ENCODE measurements at places on chromosomes 4 and X.

DNA sequence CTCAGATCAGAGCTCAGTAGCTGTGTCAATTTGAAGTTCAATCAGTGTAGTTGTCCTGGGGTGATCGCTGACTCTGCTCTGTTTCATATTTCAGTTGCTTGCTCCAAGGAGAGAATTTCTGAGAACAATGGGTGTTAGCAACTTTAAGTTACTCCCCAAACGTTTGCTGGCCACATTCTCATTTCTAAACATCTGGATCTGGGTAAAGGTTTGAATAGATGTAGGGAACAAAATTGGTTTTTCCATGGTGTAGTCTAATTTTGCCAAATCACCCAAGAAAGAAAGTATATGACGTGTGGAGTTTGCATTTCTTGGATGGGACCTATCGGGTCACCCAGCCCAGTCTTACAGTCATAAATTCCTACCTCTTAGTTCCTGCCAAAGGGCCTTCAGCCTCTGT, 103.7 kb downstream of the AKAP4 start:
- no peak for DNase-seq

DNA sequence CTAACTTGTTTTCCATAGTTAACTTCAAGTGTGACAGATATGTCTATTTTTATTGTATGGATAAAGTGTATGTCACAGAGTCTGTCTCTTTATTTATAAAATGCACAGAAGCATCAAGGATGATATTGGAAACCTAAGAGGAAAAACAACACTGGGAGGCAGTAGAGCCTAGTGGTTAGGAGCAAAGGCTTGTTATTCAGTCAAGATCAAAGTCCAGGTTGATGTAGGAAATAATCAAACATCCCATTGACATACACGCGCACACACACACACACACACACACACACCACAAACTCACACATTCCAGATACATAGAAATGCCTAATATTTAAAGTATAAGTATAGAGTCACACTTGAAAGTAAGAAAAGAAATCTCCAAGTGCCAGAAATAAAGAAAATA, 206.8 kb downstream of the CHRDL1 start:
- no peak for DNase-seq

GRCh38 chrX:13545726-13546125, 23.7 kb upstream of the EGFL6 start:
- no peak for DNase-seq

- DNase-seq, result peak; percentile 0
Observed at GRCh38 chrX:121308276-121308805, 260.9 kb downstream of the GLUD2 start.

DNA sequence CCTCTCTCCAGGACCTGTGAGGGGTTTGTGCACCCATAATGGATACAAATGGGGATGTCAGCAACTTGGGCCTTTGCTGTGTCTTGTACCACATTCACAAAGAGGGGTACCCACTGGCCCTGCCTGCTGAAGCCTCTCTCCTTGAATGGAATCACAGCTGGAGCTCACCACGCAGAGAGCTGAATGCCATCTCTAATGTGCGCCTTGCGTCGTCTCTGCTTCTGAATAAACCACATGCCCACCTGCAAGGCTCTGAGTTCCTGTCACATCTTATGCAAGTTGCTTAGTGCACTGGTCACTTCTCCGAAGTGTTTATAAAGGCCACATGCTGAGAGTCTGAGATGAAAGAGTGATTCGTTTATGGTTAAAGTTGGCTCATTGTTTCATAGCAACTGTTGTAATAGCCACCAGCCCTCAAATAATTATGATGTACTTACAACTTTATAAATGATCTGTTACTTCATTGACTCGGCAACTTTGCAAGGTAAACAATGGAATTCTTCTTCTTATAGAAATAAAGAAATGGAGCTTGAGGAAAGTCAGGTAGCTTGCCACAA, 6.2 kb upstream of the PUDP start:
- DNase-seq, result no peak

DNA sequence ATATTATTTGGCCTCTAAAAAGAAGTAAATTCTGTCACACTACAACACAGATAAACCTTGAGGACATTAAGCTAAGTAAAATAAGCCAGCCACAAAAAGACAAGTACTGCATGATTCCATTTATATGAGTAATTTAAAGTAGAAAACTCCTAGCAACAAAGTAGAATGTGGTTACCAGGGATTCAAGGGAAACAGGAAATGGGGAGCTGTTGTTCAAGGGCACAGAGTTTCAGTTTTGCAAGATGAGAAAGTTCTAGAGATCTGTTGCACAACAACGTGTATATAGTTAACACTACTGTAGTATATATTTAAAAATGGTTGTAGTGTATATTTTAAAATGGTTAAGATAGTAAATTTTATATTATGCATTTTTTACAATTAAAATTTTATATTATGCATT, 25.4 kb downstream of the SEC31A start:
- no peak for DNase-seq

GRCh38 chr4:121958777-121959176, 6.9 kb upstream of the TRPC3 start:
- DNase-seq, result no peak

GRCh38 chr4:165385126-165385525, 6.3 kb downstream of the CPE start:
- DNase-seq, result no peak

- DNase-seq, result no peak
Observed at GRCh38 chrX:124228849-124229248, 103.6 kb upstream of the TEX13D start.

DNA sequence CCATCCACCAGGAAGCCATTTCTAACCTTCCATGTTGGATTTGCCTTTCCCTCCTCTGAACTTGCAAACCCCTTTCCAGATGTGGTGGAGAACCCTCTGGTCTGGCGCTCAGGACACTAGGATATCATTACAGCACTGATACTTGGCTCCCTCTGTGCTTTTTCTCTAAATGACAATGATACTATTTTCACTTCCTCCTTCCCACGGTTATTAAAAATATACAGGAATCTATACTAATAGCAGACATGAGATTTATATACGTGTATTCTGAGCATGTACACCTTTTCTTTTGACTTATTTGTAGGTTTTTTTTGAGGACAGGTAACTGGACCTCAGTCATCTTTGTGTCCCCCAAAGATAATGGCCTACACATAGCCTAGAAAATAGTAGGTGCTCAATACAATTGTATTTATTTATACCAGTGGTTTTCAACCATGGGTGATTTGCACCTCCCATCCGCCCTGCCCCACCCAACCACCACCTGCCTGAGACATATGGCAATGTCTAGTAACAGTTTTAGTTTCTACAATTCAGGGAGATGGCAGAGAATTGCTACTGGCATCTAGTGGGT, 60.4 kb upstream of the PLAC8 start:
- DNase-seq, result no peak

GRCh38 chr4:87009095-87009648, 74.4 kb downstream of the AFF1 start:
- no peak for DNase-seq

- DNase-seq, result no peak
Observed at GRCh38 chrX:63743596-63743995, 41.4 kb downstream of the ARHGEF9 start.

GRCh38 chr4:94214703-94215319, 7.1 kb downstream of the SMARCAD1 start:
- DNase-seq, result no peak

- no peak for DNase-seq
Observed at GRCh38 chr4:141352909-141353525, 132.3 kb downstream of the ZNF330 start.

DNA sequence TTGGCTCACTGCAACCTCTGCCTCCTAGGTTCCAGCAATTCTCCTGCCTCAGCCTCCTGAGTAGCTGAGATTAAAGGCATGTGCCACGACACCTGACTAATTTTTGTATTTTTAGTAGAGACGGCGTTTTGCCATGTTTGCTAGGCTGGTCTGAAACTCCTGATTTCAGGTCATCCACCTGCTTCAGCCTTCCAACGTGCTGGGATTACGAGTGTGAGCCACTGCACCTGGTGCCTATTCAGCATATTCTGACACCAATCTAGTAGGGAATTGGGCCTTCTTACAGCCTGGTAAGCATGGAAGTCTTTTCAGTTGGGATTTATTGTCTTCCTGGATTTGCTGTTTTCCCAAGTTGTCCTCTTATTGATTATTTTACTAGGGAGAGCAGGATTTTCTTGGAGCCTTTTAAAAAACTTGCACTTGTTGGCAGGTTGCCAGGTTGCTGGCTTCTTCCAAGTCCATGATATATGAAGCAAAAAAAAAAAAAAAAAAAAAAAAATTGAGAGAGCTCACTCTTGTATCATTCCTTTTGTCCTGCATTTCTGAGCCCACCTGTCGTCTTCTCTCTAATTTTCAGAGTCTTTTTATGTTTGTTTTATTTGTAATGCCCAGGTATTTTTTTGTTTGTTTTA, 43.7 kb downstream of the TMPRSS11E start:
- no peak for DNase-seq

DNA sequence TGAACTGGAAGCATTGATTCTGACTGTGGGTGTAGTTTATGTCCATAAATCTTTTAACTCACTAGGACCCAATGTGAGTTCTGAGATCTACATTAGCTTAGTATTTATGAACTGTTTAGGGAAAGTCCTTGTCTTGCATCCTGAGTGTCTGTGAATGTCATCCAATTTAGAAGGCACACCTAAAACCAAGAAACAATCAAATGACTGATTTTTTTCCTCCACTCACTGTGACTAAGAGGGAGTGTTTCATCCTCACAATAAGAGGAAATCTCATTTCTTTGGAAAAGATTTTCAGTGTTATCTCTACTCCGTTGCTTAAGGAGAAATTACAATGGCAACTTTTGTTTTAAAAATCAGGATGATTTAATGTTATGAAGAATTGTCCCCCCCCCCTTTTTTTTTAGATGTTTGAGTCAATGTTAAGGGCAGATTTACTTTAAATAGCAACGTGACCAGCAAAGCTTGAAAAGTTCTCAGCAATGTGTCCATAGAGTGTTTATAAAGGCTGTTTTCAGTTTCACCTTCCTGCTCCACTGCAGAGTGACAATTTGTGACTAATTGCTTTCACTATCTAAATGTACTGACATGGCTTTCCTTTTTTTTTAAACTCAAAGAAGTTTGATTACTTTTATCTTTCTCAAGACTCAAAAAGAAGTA, 173.0 kb downstream of the SPCS3 start:
- no peak for DNase-seq

- DNase-seq, result no peak
Observed at GRCh38 chr4:15469402-15470127, at the start of gene CC2D2A. Gene CC2D2A (plus strand): TSS chr4:15469882. CDS start chr4:15475933, 6,051 bp downstream.

DNA sequence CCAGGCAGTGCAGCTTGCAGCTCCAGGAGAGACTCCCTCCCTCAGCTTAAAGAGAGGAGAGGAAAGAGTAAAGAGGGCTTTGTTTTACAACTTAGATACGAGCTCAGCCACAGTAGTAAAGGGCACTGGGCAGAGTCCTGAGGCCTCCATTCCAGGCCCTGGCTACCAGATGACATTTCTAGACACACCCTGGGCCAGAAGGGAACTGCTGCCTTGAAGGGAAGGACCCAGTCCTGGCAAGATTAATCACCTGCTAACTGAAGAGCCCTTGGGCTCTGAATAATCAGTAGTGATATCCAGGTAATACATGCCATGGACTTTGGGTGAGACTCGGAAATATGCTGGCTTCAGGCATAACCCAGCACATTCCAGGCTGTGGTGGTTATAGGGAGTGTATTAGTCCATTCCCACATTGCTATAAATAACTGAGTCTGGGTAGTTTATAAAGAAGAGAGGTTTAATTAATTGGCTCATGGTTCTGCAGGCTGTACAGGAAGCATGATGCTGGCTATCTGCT, 15.3 kb upstream of the SLC16A2 start:
- no peak for DNase-seq

GRCh38 chrX:16838202-16839066, 31.7 kb downstream of the RBBP7 start:
- no peak for DNase-seq

- DNase-seq, result no peak
Observed at GRCh38 chr4:15500701-15501100, 31.0 kb downstream of the CC2D2A start.

GRCh38 chr4:109864134-109864533, 16.2 kb downstream of the LRIT3 start:
- DNase-seq, result no peak

DNA sequence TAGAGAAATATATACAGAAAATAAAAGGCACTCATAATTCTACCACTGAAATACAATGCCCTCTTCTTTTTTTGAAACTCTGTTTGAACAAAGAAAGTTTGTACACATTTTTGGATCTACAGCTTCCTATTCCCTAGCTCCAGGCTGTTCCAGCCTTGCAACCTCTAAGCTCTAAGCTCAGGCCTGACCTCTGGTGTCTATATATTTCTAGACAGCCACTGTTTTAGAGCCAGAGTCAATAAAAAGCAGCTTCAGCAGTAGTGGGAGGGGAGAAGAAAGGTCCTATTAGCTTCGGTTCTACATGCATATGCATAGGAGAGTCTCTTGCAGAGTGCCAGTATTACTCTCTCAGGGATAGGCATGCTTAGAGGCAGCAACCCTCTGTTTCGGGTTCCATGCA, 39.7 kb downstream of the CLDN2 start:
- DNase-seq, result no peak

DNA sequence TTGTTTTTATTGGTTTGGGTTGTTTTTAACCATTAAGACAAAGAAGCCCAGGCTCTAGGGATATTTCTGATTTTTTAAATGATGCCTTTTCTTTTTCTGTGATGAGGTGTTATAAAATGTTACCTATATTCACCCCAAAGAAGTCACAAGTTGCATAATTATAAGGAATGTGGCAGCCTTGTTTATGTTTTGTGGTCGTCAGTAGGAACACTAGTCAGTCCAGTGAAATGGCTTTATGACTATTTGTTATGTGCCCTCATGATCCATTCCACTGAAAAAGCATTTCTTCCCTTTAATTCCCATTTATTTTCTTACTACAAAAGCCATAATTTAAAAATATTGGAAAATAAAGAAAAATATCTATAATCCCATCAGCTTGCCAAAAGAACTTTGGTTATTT, 34.4 kb downstream of the CC2D2A start:
- DNase-seq, result no peak

DNA sequence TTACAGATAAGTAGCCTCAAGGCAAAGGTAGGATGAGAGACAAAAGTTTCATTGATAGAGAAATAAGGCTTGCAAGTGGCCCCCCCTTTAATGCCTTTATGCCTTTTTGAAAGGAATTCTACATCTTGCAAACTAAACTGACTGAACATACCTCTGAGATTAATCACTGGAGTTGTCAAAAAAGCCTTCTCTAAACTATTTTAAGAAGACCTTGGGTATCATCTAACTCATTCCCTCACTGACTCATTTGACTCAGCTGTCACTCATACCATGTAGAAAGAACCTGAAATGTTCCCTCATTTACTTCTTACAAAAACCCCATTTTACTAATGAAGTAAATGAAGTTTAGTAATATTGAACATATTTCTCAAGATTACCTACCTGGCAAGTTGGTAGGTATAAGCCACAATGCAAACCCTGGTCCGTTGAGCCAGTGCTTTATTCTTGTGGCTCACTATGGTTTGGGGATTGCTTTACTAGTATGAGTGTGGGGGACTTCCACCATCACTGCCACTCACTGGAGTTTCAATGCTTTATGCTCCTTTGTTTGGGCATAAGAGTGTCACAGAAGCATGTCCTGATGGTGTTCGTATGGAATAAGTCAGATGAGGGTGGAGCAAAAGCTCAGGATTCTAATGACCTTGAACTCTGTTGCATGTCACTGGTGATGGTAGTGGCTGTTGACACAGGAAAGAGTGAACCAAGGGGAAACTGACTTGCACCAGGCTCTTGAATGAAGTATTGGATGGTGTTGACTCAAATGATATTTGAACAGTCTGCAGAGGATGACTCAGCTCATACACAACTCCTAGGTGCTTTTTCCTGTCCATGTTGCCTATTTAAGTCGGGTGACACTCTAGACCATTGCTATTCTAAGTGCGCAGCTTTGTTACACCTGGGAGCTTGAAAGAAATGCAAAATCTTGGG, 305.5 kb upstream of the EMCN start:
- no peak for DNase-seq

- no peak for DNase-seq
Observed at GRCh38 chr4:80655662-80656061, 320.1 kb downstream of the CFAP299 start.

All from stimulated activated CD8-positive, alpha-beta memory T cell treated with anti-CD3 and anti-CD28 coated beads, Interleukin-15, amount 100 ng/mL, for 24 hours (primary cell).